Activated CD8-positive, alpha-beta memory T cell treated with anti-CD3 and anti-CD28 coated beads for 1 hour (primary cell): ENCODE measurements at places on chromosomes 2 and 18.

- DNase-seq, result no peak
Observed at GRCh38 chr18:23032030-23032582, 99.0 kb downstream of the RBBP8 start.

GRCh38 chr2:44822174-44822573 is 119.3 kb upstream of the SIX3 start:
- DNase-seq, result no peak

- no peak for DNase-seq
Observed at GRCh38 chr2:179991344-179991743, 15.8 kb downstream of the CWC22 start.

DNA sequence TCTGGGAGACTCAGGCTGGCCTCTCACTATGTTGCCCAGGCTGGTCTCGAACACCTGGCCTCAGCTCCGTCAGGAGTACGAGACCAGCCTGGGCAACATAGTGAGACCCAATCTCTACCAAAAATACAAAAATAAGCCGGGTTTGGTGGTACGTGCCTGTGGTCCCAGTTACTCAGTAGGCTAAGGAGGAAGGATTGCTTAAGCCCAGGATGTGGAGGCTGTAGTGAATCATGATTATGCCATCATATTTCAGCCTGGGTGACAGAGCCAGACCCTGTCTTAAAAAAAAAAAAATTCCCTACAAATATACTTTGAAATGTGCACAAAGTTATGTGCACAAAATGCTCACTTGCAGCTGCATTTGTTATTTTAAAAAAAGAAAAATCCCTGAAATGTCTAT is 26.3 kb upstream of the AGAP1 start:
- DNase-seq, result no peak

GRCh38 chr18:35422237-35422636 is 45.1 kb upstream of the ZNF396 start:
- DNase-seq, result no peak

DNA sequence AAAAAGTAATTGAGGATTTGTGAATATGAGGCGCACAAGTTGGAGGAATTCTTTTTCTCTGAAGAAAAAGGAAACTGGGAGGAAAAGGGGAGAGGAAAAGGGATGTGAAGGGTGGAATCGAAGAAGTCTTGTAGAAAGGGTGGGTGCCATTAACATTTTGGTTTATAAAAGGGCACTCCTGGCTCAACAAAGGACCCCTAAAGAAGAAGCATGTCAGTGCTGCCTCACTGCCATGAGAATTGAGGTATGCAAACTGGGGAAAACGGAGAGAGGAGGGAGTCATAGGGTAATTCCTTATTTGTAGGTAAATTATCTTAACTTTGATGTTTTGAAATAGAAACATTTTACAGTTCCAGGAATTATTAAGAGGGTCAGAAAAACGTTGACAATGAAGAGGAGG is 207.2 kb downstream of the NAPG start:
- DNase-seq, result no peak

GRCh38 chr2:163662141-163662780 is 73.5 kb downstream of the FIGN start:
- DNase-seq, result no peak

DNA sequence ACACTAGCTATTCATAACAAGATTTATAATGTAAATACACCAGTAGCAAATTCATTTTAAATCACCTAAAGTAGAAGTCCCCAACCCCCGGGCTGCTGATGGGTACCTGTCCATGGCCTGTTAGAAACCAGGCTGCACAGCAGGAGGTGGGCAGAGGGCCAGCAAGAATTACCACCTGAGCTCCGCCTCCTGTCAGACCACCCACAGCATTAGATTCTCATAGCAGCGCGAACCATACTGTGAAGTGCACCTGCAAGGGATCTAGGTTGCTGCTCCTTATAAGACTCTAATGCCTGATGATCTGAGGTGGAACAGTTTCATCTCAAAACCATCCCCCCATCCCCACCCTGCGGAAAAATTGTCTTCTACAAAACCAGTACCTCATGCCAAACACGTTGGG is 71.3 kb downstream of the KANSL1L start:
- DNase-seq, result no peak

DNA sequence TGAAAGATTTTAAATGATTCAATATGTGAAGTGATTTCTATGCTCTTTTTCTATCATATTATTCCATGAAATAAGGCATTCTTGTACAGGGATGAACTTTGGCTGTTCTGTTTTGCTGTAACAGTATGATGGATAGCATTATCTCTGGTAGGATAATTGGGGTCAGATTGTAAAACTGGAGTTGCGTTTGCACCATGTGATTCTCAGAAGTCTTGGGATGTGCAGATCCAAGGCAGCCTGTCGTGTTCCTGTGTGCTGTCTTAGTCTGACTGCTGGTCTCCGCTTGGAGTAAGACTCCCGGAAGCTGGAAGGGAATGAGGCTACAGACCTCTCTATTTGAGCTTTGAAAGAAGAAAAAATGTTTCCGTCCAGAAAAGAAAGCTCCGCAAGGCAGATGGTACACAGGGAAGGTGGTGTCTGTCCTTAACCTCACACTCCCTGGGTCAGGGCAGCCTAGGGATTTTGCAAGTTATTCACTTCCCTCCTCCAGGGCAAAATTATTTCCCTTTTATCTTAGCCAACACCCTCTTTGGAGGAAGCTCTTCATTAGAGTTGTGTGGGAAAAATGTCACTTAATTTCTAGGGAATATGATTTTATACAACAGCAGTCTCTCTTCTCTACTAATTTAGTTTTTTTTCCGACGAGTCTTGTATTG is 250.6 kb downstream of the PTPRM start:
- no peak for DNase-seq

- DNase-seq, result no peak
Observed at GRCh38 chr2:85433511-85434089, 15.1 kb downstream of the SH2D6 start.
